ENCODE measurements at places on chromosomes 12 and 14.

DNA sequence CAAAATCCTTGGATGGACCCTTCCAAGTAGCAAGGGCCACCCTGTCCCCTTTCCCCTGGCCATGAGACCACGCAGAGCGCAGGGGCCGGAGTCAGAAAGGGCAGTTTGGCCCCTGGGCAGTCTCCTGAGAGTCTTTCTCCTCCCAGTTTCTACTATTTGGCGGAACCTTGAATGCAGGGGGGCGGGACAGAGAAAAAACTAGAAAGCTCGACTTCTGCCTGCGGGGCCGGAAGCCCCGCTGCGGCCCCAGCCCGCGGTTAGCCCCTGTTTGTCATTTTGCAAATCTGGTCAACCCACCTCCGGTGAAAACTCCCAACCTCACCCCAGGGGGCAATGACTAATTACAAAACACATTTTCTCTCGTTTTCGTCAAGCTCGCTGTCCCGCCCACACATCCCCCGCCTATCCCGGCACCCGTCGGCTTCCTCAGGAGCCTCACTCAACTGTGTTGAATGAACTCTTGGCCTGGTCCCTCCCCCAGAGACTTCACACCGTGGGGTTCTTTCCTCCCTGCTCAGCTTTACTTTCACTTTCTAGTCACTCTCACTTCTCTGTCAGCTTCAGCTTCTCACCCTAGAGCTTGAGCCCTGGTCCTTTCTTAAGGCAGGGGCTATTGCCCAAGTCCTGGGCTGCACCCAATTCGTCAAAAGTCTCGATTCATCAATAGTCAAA, 66.7 kb downstream of the IRF2BPL start:
- peak; percentile 88 for DNase-seq

DNA sequence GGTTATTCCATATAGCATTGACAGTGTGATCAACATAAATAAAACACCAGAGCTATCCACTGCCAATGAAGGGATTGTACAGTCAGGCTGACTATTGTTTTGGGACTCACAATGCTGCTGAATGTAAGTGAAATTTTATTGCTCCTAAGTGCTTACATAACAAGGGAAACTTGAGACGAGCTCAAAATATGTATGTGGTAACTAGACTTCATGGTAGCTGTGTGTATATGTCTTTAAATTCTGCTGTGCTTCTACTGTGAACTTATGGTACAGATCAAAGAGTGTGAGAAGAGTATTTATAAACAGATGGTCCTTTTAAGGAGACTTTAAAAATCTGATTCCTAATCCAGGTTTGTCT, 6.9 kb downstream of the FLRT2 start:
- peak; percentile 61 for DNase-seq

- DNase-seq: peak; percentile 28
Measured at GRCh38 chr14:34465069-34465859, 3.2 kb upstream of the SPTSSA start.

- no peak for DNase-seq
Measured at GRCh38 chr12:79162948-79163347, 298.4 kb downstream of the SYT1 start.

DNA sequence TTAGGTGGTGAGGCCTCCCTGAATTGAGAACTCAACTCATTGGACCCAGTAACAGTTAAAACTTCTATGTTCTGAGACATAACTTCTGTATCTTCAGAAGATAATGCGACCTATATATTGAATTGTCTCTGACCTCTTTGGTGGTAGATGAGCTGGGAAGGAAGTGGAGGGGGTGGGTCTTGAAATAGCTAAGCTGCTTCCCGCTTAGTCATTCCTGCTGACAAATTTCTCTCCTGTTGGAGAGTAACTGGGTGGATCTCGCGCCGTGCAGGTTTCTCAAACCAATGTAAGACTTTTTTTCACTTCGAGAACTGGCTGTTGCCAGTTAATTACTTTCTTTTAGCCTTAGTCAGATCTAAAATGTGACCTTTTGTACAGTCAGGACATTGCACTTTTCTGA, 100.8 kb downstream of the PPHLN1 start:
- no peak for DNase-seq

GRCh38 chr12:5294274-5295070, 137.4 kb upstream of the NTF3 start:
- peak; percentile 70 for DNase-seq

DNA sequence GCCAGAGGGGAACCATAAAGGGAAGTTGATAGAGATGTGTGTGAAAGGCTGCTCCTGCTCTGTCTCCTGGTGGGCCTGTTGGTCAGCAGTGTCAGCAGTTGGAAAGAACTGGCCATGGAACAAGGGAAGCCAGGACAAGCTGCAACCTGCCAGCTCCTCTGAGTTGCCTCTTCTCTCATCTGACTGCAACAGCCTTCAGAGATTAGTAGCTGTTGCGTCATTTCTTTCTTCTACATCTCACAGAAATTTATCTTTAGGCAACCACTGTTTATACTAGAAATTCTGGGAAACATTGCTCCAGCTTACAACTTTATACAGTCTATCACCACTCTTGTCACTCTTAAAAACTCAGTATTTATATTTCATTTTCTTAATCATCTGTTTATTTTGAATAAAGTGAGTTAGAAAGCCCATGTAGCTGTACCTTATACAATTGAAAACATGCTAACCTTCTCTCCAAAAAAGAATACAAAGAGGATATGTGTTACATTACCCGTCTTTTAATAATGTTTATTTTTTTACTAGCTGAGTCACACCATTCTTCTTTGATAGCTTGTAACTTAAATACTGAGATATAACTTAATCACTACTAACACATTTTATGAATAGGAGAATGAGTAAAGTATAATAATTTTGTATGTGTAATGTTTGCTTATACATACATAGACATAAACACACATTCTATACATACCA, 224.2 kb downstream of the LRFN5 start:
- peak; percentile 41 for DNase-seq

DNA sequence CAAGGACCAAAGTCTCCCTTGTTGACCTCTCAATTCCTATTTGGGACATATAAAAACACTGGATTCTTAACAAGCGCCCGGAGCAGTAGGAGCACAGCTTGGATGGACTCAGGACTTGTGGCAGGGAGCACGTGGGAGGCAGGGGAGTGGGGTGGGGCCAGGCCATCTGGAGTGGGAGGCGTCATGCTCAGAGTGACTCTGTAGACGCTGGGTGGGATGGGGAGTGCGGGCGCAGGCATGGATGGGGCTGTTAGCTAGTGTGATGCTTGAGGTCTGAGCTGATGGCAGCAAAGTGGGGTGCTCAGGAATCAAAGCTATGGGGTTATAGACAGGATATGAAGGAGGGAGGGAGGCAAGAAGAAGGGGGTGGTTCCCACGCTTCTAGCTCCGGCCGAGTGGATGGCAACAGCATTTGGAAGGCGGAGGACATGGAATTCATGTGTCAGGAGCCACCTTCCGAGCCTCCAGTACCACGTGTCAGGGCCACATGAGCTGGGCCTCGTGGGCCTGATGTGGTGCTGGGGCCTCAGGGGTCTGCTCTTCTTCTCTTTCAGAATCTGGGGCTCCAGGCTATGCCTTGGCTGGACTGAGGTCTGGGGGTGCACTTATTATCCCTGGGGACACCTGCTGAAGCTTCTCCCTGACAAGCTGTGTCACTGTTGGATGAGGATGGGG, 26.2 kb downstream of the MEG3 start:
- no peak for DNase-seq

DNA sequence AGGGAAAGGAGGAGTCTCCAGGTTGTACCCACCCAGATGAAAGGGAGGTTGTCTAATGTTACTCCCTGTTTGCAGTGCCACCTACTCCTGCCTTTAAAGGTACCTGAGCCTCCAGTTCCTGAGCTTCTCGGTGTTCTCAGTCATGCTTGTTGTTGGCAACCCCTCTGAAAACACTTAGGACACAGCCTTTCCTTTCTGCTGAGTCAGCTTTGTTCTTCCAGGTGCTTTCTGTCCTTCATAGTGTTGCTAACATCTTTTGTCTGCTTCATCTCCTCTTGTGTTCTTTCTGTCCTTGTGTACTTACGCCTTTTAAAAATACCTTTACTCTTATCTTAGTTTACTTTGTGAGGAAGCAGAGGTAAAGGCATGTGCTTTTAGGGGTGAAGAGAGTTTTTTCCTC, 97.0 kb upstream of the NEDD1 start:
- peak; percentile 7 for DNase-seq

GRCh38 chr14:90277581-90278198, 21.3 kb downstream of the PSMC1 start:
- no peak for DNase-seq

DNA sequence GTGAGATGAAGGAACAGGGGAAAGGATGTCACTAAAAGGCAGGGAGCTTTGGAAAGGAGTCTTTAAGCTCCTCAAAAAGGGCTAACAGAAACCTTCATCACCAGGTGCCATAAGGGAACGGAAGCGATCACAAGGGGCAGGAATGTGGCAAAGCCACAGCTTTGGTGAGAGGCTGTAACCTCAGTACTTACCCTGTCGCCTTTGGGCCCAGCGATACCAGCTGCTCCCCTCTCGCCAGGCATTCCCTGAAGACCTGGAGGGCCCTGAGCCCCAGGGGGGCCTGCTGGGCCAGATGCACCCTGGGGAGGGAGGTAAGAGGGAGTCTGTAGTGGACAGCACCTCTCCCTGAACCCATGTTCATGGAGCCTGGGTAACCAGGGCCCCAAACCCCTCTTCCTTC, 18.9 kb downstream of the TMEM106C start:
- no peak for DNase-seq

- no peak for DNase-seq
Measured at GRCh38 chr12:110622582-110622981, 8.7 kb downstream of the TCTN1 start.

GRCh38 chr12:58540480-58541299, 379.6 kb downstream of the LRIG3 start:
- DNase-seq: peak; percentile 84

DNA sequence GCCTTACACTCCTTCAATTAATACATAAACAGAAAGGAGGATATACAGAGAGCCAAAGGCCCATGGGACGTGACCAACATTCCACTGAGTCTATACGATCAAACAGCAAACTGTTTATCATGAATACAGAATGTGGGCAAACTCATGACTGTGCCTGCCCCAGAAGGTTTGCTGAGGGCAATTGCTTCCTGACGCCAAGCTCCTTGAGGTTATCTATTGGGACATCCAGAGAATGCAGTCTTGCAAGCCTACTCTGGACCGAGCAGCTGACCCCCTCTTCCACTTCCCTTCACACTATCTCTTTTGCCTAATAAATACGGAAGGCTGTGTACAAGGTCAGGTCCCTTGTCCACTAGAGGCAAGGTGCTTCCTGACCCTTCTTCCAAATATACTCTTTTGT, 18.5 kb upstream of the SLC10A1 start:
- DNase-seq: no peak

DNA sequence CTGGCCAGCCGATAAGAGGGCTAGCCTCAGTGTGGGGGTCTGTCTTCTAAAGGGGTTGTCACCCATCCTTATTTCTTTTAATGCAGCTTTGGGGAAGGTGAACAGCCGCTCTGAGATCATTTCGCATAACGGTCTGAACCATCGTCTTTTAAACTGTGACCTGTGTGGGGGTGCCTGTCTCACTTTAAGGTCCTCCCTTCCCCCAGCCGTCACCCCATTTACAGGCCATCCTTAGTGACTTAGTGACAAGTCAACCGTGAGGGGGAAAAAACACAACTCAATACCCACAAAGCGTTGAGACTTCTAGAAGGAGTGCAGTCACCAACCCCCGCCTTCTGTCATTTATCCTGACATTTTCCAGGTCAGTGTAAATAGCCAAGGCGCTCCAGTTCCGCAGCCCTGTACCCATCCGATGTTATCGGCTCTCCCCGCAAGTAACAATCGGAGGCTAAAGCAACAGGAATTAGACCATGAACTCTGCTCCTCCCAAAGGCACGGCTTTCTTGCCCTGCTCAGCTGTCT, 505 bp upstream of the DENND5B start:
- no peak for DNase-seq

GRCh38 chr12:62848418-62848817, 86.5 kb downstream of the PPM1H start:
- no peak for DNase-seq

GRCh38 chr12:39574378-39574777, 45.2 kb downstream of the ABCD2 start:
- no peak for DNase-seq

DNA sequence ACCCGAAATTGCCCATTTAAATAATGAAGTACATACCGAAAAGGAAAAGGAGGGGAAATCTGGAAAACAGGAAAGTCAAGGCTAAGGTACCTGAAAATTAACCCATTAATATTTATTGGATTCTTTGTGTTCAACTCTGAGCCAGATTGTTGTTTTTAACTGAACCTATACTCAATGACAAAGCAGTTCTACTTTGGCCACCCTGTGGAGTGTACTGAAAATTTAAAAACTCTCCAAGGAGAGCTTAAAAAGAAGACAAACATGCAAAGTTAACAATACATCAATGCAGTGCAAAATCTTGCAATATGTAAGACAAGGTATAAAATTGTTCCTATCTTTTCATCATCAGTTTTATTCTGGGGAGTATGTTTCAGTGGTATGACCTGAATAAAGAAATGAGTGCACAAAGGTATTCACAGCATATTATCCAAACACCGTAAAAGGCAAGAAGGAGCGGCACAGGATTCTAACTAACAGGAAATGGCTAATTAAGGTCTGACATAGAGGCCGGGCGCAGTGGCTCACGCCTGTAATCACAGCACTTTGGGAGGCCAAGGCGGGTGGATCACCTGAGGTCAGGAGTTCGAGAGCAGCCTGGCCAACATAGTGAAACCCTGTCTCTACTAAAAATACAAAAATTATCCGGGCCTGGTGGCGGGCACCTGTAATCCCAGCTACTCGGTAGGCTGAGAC, 1.7 kb downstream of the USP44 start:
- no peak for DNase-seq

DNA sequence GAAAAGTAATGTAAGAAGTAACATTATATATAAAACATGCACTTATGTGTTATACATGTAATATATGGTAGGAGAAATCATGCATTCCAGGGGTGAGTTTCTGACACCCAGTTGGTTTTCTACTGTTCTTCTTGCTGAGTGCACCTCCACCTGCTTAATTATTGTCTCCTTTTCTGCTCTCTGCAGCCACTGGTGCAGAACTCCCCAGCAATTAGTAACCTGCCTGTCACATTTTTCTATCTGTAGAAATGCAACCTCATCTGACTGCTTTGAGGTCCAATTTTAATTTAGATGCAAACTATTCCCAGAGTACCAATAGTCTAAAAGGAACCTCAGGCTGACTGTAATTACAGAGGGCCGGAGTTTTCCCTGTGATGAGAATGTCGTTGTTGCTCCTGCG, 842.1 kb downstream of the AACS start:
- no peak for DNase-seq

- no peak for DNase-seq
Measured at GRCh38 chr14:78345131-78345744, 175.1 kb downstream of the NRXN3 start.

DNA sequence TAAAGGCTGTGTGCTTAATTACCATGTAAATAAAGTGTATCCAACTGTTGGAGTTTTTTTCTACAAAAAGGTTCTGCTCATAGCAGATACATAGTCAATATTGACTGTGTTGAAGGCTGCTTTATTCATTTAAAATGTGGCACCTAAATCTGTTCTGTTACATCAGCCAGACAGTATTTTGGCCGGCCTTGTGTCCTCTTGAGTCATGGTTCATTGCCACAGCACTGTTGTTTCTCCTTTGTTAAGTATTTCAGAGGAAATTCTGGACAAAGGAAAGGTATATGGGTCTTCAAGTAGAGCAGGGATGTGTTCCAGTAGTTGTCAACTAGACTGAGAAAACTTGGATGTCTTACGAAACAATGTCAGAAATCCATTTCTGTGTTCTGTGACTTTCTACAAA, 95.5 kb downstream of the SLC38A6 start:
- no peak for DNase-seq

- DNase-seq: no peak
Measured at GRCh38 chr12:107469011-107469410, 216.6 kb upstream of the PWP1 start.

GRCh38 chr14:84610086-84610485, 919.9 kb upstream of the FLRT2 start:
- DNase-seq: no peak
